GM12878 (cell line): ENCODE measurements at places on chromosomes 12 and 14. TPM values are rescaled to one million over a fixed set of nuclear protein-coding genes. Genes with fewer than 3 reads are reported as not detected.

SLCO1B1 gene
- total RNA-seq = not detected in 2 replicates

MMAB gene
- total RNA-seq = 51.7 and 59.3 TPM in 2 replicates

SOAT2 gene
- total RNA-seq = 1.6 and 1.9 TPM in 2 replicates

CDCA3 gene
- 68.6 and 72.7 TPM in 2 replicates for total RNA-seq

GRCh38 chr14:24607081-24607480 lies 2.4 kb downstream of the GZMH start:
- no peaks in the 10 kb centered on the region for H3K36me3 ChIP-seq
- peaks cover 12% of the 10 kb centered on the region for H3K4me1 ChIP-seq
- H3K27me3 ChIP-seq = no peaks in the 10 kb centered on the region
- no peak overlapping the region for H3K4me3 ChIP-seq
- no peak for DNase-seq

GRCh38 chr12:111164833-111165525 lies 203.9 kb downstream of the PHETA1 start:
- no peak overlapping the region for H3K27ac ChIP-seq
- no peaks in the 10 kb centered on the region for H3K27me3 ChIP-seq
- no peaks in the 10 kb centered on the region for H3K36me3 ChIP-seq
- DNase-seq = no peak
- H3K4me3 ChIP-seq = no peak overlapping the region

NRL gene
- total RNA-seq = 2.2 and 2.5 TPM in 2 replicates

DLGAP5 gene
- 66.8 and 72.0 TPM in 2 replicates for total RNA-seq

CLEC1B gene
- not detected in 2 replicates for total RNA-seq

STON2 gene
- 0.13 and 0.29 TPM in 2 replicates for total RNA-seq

GRCh38 chr12:98721204-98721702 lies 76.2 kb downstream of the APAF1 start:
- peaks cover 4% of the 10 kb centered on the region for H3K4me1 ChIP-seq
- H3K27me3 ChIP-seq = no peaks in the 10 kb centered on the region
- H3K36me3 ChIP-seq = peaks cover 4% of the 10 kb centered on the region
- H3K4me3 ChIP-seq = no peak overlapping the region

LLPH gene
- total RNA-seq = 26.5 and 29.3 TPM in 2 replicates

HRK gene
- not detected in 2 replicates for total RNA-seq

DNA sequence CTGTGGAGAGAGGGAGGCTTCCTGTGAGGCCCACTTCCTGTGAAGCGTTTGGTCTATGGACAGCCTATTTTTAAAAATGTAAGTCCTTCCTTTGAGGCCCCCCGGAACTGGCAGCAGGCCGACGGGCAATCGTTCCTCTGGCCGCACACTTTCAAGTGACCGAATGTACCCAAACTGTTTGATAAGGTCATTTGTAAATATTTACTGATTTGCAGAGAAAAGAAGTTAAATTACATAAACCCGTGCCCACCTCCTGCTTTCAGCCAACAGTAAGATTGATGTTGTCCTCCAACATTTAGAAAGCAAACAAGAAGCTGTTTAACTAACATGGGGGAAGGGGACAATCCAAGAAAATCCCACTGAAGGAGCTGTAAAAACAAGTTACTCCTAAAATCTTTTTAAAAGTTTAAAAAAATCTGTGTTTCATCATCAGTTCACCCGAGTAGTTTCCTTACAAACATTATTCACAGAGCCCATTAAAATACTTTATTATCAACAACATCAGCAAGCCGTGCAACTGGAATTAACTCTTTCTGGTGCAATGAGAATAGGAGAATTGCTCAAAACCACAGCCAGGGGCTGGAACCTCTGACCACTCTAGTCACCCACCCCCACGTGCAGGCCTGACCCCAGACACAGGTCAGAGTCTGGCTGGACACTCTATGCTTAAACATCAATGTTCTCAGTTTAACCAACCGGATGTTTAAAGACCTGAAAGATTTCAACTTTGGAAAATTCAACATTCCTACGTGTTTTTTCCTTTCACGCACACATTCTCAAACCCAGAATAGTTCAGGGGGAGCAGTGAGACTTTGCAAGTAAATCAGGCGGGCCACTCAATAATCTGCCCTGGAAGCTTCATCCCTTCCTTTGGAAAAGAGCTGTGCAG lies 65.3 kb downstream of the FOXN3 start:
- no peaks in the 10 kb centered on the region for H3K27me3 ChIP-seq
- peaks cover 21% of the 10 kb centered on the region for H3K36me3 ChIP-seq
- peak overlapping the region; percentile 91 for H3K27ac ChIP-seq
- H3K4me1 ChIP-seq = peaks cover 24% of the 10 kb centered on the region
- H3K4me3 ChIP-seq = peak overlapping the region; percentile 38
- DNase-seq = peak; percentile 54

DNA sequence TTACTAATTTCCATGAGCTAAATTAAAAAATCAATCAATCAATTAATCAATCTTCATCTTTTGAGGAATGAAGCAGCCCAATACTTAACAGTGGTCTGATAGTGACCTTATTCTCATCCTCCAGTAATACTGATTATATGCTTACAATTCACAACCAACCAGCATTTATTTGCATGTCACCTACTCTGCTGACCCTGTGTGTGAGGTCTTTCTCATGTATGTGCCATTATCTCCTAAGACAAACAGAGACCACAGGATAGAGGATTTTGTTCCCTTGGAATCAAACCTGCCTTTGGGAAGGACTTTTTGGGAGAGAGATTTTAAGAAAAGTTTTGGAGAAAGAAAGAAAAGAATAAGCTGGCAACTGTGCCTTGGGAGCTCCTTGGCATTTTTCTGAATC lies 197.2 kb downstream of the NRXN3 start:
- no peaks in the 10 kb centered on the region for H3K36me3 ChIP-seq
- no peak overlapping the region for H3K4me3 ChIP-seq
- H3K27me3 ChIP-seq = no peaks in the 10 kb centered on the region; the same call in 1 of the 2 replicates
- DNase-seq = no peak
- no peaks in the 10 kb centered on the region for H3K4me1 ChIP-seq

BDKRB1 gene
- 0.21 TPM in 1 of 2 replicates, not detected in the other for total RNA-seq

RPGRIP1 gene
- 0.44 TPM in 1 of 2 replicates, not detected in the other for total RNA-seq

- H3K4me1 ChIP-seq = no peaks in the 10 kb centered on the region
- DNase-seq = no peak
- no peak overlapping the region for H3K4me3 ChIP-seq
- no peak overlapping the region for H3K27ac ChIP-seq
- H3K36me3 ChIP-seq = no peaks in the 10 kb centered on the region
- H3K27me3 ChIP-seq = no peaks in the 10 kb centered on the region
Observed at GRCh38 chr12:19035536-19035935, 94.0 kb upstream of the PLEKHA5 start.

PRR4 gene
- 1.6 and 2.2 TPM in 2 replicates for total RNA-seq

DNA sequence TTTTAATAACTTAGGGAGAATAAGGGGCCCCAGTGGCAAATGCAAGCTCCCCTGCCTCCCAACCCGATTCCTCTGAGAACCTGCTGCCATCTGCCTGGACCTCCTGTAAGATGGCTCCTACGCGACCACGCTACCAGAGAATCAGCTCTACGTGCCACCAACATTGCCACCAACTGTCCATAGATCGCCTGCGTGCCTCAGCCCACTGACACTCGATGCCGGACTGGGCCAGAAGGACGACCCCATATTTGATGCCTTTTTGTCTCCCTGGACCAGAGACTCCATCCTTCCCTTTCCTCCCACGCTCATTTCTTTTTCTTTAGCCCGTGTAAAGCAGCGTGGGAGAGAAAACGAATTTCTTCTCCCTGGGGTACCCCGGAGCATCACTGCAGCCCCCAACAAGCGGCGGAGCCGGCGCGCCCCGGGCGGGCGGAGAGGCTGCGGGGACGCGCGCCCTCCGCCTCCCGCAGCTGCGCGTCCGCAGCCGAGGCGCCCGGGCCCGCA lies 565 bp upstream of the KLHL42 start:
- DNase-seq = no peak
- peaks cover 4% of the 10 kb centered on the region for H3K4me1 ChIP-seq
- H3K27ac ChIP-seq = peak overlapping the region; percentile 72
- no peaks in the 10 kb centered on the region for H3K27me3 ChIP-seq

- no peaks in the 10 kb centered on the region for H3K27me3 ChIP-seq
- H3K4me1 ChIP-seq = no peaks in the 10 kb centered on the region
- H3K36me3 ChIP-seq = no peaks in the 10 kb centered on the region
- no peak overlapping the region for H3K4me3 ChIP-seq
- DNase-seq = no peak
Observed at GRCh38 chr12:71069311-71069710, 88.5 kb downstream of the TSPAN8 start.

DNA sequence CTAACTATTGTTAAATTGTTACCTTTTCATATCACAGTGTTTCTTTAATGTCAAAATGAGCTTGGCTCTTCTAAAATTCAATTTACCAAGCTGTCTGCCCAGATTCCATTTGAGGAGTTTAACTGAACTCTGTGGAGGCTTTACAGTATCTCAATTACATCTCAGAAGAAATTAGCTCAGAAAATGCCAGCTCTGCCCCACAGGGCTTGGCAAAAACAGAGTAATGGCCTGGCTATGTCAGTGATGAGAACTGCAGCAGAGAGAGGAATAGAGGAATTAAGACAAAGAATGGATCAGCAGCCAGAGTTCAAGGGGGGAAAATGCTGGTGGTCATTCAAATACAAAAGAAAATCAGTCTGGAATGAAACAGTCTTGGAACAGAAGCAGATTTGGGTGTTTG lies 15.8 kb upstream of the TMTC1 start:
- no peak overlapping the region for H3K4me3 ChIP-seq
- H3K36me3 ChIP-seq = no peaks in the 10 kb centered on the region
- no peaks in the 10 kb centered on the region for H3K4me1 ChIP-seq
- H3K27ac ChIP-seq = no peak overlapping the region
- H3K27me3 ChIP-seq = no peaks in the 10 kb centered on the region

MUCL1 gene
- not detected in 2 replicates for total RNA-seq

DNA sequence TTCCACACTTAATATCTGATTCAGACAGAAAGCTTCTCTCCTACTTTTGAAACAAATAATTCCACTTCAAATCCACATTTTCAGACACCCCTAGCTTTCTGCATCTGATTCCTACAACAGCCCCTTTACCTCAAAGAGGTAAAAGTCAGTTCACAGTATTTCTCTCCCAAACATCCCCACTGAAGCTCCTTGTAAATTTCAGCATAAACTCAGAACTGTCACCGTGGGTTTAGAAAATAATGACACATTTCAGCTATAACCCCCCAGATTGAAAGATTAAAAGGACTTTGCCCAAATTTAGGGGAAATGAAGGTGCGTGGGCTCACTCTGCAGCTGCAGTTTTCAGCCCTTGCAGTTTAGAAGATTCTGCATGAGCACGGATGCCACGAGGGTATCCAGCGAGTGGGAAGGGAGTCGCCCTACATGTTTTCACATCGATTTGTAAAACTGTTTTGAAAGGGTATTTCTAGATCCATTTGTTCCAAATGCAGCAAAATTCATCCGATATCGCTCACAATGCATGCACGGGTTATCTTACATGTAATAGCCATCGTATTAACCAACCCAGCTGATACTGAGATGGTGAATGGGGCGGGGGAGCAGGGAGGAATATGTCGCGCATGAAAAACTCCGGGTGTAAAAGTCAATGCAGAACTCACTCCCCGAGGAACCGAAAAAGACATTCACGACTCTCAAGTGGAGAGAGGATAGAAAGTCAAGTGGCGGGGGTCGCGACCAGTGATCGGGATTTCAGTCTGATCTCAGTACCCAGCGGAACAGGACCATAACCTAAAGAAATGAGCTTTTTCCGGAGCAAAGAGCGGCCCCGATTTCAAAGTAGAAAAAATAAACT lies 5.0 kb upstream of the CCND2 start:
- no peaks in the 10 kb centered on the region for H3K36me3 ChIP-seq
- no peaks in the 10 kb centered on the region for H3K27me3 ChIP-seq
- peaks cover 17% of the 10 kb centered on the region for H3K4me1 ChIP-seq
- DNase-seq = no peak
- peak overlapping the region; percentile 16; the same call in 1 of the 2 replicates for H3K27ac ChIP-seq

GRCh38 chr14:65853407-65853955 lies 441.0 kb downstream of the FUT8 start:
- H3K4me1 ChIP-seq = no peaks in the 10 kb centered on the region
- no peak overlapping the region for H3K27ac ChIP-seq
- H3K4me3 ChIP-seq = no peak overlapping the region
- no peaks in the 10 kb centered on the region for H3K36me3 ChIP-seq

DNA sequence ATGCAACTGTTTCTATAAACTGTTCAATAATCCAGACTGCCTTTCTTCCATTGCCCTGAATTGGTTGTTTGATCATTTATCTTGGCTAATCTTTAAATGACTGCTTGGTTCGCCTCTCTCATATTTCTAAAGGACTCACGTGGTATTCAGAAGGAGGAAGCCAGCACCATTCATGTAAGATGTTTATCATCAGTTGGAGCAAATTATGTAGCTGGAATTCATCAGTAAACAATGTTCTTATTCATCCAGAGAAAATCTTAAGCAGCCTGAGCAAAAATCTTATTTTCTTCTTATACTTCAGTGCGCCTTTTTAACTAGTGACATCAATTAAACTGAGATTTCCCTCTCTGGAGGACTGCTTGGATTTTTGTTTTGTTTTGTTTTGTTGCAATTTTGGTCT lies 538.7 kb upstream of the TMEM132C start:
- H3K27ac ChIP-seq = no peak overlapping the region
- H3K4me3 ChIP-seq = no peak overlapping the region
- H3K27me3 ChIP-seq = no peaks in the 10 kb centered on the region

ADAMTS20 gene
- not detected in 2 replicates for total RNA-seq

GRCh38 chr14:69674546-69675244 lies 63.3 kb downstream of the SUSD6 start:
- H3K27me3 ChIP-seq = no peaks in the 10 kb centered on the region
- H3K36me3 ChIP-seq = peaks cover 9% of the 10 kb centered on the region; the same call in 1 of the 2 replicates
- no peak for DNase-seq
- H3K4me1 ChIP-seq = peaks cover 65% of the 10 kb centered on the region
- H3K4me3 ChIP-seq = peak overlapping the region; percentile 41; the same call in 1 of the 2 replicates
- H3K27ac ChIP-seq = peak overlapping the region; percentile 59

DNA sequence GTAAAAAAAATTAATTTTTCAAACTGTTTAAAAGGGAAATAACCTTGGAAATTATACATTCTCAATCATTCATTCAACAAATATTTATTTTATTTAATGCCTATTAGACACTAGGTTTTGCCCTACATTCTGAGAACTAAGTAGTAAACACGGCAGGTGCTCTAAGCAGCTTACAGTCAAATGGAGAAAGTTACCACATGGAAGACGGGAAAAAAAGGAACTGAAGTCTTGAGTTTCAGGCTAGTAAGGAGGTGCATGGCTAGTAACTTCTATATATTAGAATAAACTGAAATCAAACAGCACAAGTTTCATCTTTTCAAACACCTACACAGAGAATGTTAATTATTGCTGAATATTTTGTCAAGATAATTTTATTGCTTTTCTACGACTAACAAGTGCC lies 52.9 kb downstream of the C12orf42 start:
- H3K36me3 ChIP-seq = no peaks in the 10 kb centered on the region
- peaks cover 22% of the 10 kb centered on the region for H3K4me1 ChIP-seq
- peak overlapping the region; percentile 58 for H3K27ac ChIP-seq
- DNase-seq = peak; percentile 45

DNA sequence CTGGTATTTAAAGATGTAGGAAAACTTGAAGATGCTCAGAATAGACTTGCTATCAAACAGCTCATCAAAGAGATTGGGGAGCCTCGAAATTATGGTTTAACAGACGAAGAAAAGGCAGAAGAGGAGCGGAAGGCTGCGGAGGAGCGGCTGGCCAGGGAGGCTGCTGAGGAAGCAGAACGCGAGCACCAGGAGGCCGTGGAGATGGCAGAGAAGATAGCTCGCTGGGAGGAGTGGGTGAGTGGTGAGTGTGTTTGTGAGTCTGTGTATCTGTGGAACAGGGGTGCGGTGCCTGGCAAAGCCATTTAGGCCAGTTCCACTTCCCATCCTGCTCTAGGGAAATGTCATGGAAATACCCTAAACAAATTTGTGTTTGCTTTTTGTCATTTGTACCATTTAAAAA lies 19.2 kb upstream of the PAPOLA start:
- no peak for DNase-seq
- no peaks in the 10 kb centered on the region for H3K36me3 ChIP-seq
- no peaks in the 10 kb centered on the region for H3K4me1 ChIP-seq
- H3K27me3 ChIP-seq = no peaks in the 10 kb centered on the region
- no peak overlapping the region for H3K4me3 ChIP-seq

PCNX4 gene
- 40.5 and 41.4 TPM in 2 replicates for total RNA-seq
